ENCODE measurements at places on chromosomes 5 and 9.

DNA sequence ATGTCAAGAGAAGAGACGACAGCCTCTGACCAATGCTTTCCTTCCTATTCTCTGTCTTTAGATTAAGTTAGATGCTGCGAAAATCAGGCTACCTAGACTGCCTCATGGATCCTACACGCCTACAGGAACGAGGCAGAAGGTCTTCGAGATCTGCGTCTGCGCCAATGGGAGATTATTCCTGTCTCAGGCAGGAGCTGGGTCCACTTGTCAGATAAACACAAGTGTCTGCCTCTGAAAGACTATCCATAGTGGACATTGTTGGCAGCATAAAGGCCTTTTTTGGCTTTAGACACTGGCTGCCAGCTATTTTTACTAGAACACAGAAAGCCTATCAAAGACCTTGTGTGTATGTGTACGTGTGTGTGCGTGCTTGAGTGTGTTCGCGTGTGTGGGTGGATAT, 90.9 kb upstream of the PPP1R2B start:
- DNase-seq: no peak

DNA sequence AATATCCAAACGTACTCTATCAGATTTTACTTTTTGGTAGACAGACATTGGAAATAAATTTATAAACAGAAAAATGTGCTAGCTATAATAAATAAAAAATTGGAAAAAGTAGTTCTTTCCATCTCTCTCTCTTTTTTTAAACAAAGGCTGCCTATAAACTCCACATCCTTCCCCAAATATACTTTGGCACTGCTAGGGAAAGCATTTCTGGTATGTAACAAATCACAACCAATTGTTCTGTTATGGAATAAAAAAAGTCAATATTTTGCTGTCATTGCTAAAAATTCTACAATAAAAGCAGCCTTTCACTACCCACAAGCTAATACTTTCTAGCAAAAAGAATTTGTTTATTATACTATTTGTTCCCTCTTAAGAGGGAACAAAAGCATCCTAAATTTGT, 169.2 kb upstream of the TARS1 start:
- DNase-seq: no peak

- no peak for DNase-seq
These were observed 19.5 kb upstream of the DUSP1 start for GRCh38 chr5:172790496-172790889.

DNA sequence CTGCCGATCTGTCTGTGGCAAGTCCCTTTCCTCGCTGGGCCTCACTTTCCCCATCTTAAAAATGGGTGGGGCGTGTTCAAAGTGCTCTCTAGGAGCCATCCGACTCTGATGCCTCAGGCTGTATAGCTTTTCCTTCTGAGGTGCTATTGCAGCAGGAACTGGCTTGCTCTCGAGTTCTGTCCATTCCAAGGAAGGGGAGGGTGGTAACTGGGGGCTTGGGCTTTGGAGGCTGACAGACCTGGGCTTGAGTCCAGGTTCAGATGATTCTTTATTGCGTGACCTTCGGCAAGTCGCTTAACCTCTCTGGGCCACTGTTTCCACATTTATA, 139.5 kb downstream of the RGS3 start:
- DNase-seq: no peak

DNA sequence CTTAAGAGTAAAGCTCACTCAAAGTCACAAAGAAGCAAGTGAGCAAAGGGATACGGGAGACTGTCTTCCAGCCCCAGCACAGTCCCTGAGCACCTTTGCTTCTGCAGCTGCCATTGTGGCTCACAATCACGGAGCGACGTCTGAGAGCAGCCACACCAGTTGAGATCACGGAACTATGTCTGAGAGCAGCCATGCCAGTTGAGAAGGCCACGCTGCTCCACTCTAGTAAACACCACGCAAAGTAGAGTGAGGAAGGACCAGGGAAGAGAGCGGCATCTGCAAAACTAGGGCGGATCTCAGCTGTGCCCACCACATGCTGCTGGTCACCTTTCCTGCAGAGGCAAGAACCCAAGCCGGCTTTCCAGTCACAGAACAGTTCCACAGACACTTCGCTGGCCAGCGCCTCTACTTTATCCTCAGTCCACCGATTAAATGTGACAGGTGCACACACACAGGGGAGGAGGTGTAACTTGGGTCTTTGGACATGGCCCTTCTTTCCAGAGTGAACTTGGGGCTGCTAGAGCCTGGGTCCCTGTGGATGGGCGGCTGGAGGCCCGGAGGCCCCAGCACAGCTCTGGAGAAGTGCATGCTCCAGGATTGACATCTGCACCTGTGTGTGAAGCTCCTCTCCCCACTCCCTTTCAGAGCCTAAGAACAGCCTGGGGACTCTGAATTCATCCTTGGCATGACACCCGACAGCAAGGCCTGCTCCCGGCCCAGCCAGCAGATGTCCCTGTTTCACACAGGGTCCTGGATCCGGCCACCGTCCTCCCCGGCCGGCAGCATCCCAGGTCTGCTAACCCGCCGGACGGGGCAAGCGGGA, 324.9 kb upstream of the IRX4 start:
- no peak for DNase-seq

GRCh38 chr9:130996676-130997394, 12.1 kb upstream of the LAMC3 start:
- no peak for DNase-seq

GRCh38 chr9:124006448-124007361, 4.9 kb upstream of the LHX2 start:
- DNase-seq: no peak

DNA sequence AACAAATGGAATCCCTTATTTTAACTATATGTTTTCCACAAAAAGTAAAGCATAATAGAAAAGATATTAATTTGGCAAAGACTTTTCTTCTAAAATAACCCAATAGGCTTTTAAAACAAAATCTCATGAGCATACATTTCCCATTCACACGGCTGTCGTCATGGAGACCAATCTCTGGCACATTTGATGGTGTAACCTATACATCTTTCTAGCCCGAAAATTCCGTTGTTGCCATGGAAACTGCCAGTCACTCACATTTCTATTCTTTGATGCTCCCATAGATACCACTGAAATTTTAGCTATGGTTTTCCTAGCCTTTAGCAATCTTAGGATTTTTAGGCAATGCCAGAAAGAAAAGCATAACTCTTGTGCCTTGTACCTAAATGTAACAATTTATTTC, 262.9 kb upstream of the TRPM3 start:
- no peak for DNase-seq

Measured in stimulated activated CD4-positive, alpha-beta T cell treated with anti-CD3 and anti-CD28 coated beads, Interleukin-1b, Interleukin-23, amount 100 ng/mL, for 48 hours (primary cell).